GF-D8 (cell line): ENCODE measurements at places on chromosomes 16 and 17.

DNA sequence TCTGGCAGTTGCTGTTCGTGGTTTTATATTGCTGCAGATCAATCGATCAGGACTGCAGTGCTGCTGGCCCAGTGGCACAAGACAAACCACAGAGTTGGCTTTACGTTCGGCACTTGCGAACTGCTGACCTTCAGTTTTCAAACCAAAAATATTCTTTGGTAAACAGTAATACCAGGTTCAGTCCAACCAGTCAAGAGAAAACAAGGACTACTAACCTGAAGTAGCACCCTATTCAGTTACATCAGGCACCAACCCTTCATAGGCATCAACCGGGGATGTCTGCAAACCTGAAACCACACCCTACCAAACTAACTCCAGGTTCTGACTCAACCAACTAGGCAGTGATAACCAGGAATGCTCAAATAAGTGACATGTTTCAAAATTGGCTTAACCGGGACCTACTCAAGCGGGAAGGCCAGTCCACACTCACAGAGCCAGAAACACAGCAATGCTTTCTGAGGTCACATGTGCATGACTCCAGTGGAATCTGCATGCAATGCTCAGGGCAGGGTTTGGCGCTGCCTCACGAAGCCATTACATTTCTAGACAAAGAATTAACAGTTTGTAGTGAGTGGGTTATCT is 91.1 kb downstream of the SMG6 start:
- no peak for DNase-seq

GRCh38 chr17:56142781-56143180 is 10.5 kb upstream of the ANKFN1 start:
- DNase-seq: no peak

GRCh38 chr17:45768000-45768399 is 16.1 kb upstream of the CRHR1 start:
- DNase-seq: no peak

GRCh38 chr16:66335704-66336329 is 30.7 kb upstream of the CDH5 start:
- no peak for DNase-seq

- no peak for DNase-seq
Measured at GRCh38 chr17:4987767-4988567, 492 bp upstream of the CAMTA2 start.

- DNase-seq: peak; percentile 42
Measured at GRCh38 chr17:38751808-38752307, 683 bp upstream of the PSMB3 start.

- DNase-seq: no peak
Measured at GRCh38 chr17:36755586-36755985, 154.2 kb downstream of the MRM1 start.

GRCh38 chr16:57260294-57260929 is 15.4 kb downstream of the ARL2BP start:
- DNase-seq: no peak

DNA sequence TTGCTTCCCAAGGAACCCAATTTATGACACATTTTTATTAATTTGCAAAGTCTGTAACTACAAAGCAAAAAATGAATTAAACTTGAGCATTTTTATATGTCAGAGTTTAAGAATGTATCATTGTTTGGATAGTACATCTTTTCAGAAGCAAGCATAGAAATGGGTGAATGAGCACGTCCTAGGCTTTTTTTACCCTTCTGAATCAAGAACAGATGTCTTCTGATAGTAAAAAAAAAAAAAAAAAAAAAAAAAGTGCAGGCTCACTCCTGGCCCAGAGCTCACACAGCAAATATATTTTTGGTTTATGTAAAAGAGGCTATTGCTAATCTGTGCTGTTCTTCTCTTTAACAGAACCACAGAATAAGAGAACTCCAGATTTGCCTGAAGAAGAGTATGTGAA is 6.3 kb downstream of the TERF2IP start:
- no peak for DNase-seq

- DNase-seq: no peak
Measured at GRCh38 chr17:67323445-67323844, 42.9 kb downstream of the PSMD12 start.

DNA sequence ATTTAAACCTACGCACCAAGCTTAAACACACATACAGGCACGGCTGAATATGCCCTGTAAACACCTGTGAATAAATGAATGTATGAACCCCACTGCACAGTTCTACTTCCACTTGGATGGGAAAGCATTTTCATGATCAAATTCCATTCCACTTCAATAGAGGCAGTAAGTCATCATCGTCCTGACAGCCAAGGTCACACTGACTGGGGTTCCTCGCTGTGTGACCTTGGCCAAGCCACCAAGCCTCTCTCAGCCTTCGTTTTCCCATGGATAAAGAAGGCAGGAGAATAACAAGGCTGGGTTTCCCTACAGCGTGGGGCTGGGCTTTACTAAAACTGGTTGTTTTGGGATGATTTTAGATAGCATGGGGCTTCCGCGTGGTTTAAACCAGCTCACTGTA is 82.8 kb downstream of the TBC1D16 start:
- DNase-seq: no peak

- no peak for DNase-seq
Measured at GRCh38 chr16:72112452-72112792, 18.8 kb downstream of the DHX38 start.

DNA sequence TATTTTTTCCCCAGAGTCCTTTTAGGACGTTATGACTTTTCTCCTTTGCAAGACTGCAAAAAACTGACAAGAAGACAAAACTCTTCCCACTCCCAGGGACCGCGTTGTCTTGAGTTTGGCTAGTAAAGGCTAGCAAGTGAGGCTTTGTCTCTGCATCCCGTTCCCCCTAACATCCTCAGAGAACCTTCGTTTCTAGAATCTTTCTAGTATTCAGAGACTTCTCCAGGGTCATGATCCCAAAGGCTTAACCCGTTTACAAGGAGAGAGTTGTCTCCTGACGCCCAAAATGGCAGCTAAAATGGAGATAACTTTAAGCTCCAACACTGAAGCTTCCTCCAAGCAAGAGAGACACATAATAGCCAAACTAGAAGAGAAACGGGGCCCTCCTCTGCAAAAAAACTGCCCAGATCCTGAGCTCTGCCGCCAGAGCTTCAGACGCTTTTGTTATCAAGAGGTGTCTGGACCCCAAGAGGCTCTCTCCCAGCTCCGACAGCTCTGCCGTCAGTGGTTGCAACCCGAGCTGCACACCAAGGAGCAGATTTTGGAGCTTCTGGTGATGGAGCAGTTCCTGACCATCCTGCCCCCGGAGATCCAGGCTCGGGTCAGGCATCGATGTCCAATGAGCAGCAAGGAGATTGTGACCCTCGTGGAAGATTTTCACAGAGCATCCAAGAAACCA is 843 bp downstream of the ZNF174 start:
- no peak for DNase-seq

GRCh38 chr16:29025218-29025617 is 40.4 kb downstream of the LAT start:
- DNase-seq: no peak

GRCh38 chr16:13926891-13927290 is 6.9 kb downstream of the ERCC4 start:
- no peak for DNase-seq
